ENCODE measurements at places on chromosomes 2 and 18. TPM values are rescaled to one million over a fixed set of nuclear protein-coding genes. Genes with fewer than 3 reads are reported as not detected.

GRCh38 chr2:147033044-147033443, 811.8 kb upstream of the ACVR2A start:
- DNase-seq: no peak

- DNase-seq: no peak
Measured at GRCh38 chr2:162126111-162126519, 25.9 kb downstream of the GCG start.

GRCh38 chr18:31977270-31977872, 34.4 kb upstream of the TRAPPC8 start:
- peak; percentile 75 for DNase-seq

The SERPINB11 gene
- not detected for total RNA-seq

- DNase-seq: peak; percentile 39
Measured at GRCh38 chr2:237154082-237154638, 68.5 kb downstream of the COPS8 start.

DNA sequence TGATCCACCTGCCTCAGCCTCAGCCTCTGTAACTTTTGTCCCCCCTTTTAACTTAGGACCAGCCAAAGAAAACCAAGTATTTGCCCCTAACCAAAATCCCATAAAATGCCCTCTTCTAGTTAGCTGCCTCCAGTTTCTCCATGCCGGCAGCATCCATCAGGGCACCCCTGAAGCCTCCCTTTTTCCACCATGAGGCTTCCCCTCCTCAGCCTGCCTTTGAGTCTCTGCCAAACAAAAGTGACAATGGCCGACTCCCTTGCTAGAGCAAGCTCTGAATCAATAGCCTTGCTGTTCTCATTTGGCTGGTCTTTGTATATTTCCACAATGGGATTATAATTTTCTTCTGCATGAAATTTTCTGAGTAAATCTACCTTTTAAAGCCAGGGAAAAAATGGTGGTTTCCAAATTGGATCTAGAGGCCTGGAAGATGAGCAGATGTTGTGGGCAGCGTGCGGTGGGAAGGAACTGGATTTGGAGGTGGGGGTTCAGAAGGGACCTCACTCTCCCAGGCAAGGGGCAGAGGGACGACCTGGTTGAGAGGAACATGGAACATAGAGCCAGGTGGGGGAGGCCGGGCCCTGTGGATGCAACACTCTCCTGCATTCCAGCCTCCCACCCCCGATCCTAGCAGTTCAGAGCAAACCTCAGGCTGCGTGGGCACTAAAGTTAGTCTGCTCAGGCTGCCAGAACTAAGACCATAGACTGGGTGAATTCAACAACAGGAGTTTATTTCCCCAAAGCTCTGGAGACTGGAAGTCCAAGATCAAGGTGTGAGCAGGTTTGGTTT, 80.6 kb downstream of the HS6ST1 start:
- DNase-seq: no peak

DNA sequence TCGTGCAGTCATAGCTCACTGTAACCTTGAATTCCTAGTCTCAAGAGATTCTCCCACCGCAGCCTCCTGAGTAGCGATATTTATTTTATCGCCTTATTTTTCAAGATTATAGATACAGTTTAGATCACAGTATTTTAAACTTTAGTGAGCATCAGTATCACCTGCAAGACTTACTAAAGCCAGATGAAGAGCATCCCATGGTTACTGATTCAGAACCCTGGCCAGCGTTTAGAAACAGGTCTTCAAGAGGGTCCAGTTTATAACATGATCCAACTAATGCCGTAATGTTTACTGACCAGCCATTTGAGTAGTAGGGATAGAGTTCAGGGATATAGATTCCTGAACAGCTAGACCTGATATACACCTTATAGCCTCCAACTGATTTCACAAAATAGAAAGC, 146.1 kb downstream of the DCC start:
- DNase-seq: no peak

- peak; percentile 27 for DNase-seq
Measured at GRCh38 chr2:179701524-179702110, 159.8 kb downstream of the ZNF385B start.

DNA sequence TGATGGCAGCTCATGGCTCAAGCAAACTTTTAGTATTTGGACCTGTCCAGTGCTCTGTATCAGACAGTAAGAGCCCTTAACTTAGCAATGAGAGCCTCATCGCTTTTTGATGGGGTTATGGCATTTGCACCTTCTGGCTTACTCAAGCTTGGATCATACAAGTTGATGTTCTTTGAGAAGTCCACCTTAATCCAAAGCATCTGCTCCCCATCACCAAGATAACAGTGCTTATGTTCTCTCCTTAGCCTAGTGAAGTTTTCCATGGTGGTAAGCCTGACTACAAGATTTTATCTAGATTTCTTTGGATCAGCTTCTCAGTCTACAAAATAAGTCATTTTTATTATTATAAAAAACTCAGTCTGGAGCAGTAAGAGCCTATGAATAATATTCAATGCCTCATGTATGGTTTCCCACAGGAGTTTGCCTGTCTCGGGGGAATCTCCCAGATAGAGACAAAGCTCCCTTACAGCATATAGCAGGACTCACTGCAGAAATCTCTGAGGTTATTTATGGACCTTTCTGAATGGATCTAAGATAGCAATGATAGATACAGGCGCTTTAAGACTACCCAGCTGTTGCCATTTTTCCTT, 472.2 kb upstream of the LINC00305 start:
- DNase-seq: no peak

The ACMSD gene
- total RNA-seq: not detected

The ING5 gene
- 18.7 TPM for total RNA-seq

The GPR39 gene
- total RNA-seq: 0.59 TPM

DNA sequence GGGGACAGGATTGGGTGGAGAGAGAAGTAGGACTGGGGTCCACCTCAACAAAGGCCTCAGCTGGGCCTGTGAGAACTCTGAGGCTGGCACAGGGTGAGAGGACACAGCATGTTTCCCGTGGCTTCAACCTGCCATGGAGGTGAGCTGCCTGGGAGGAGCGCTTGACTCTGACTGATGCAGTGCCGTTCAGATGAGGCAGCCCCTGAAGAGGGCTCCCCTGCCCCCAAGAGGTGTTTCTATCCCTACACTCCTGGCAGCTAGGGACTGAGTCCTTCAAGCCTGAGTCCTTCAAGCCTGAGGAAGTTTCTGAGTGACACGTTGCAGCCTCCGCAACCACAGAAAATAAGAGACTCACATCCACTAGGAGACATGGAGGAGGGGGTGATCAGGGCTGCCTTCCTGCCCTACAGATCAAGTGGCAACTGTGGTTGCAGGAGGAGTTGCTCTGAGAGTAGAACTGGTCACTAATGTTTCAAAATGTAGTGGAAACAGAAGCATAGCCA, 49.6 kb upstream of the TMEM177 start:
- no peak for DNase-seq

The MTCL1 gene
- 66.9 TPM for total RNA-seq

DNA sequence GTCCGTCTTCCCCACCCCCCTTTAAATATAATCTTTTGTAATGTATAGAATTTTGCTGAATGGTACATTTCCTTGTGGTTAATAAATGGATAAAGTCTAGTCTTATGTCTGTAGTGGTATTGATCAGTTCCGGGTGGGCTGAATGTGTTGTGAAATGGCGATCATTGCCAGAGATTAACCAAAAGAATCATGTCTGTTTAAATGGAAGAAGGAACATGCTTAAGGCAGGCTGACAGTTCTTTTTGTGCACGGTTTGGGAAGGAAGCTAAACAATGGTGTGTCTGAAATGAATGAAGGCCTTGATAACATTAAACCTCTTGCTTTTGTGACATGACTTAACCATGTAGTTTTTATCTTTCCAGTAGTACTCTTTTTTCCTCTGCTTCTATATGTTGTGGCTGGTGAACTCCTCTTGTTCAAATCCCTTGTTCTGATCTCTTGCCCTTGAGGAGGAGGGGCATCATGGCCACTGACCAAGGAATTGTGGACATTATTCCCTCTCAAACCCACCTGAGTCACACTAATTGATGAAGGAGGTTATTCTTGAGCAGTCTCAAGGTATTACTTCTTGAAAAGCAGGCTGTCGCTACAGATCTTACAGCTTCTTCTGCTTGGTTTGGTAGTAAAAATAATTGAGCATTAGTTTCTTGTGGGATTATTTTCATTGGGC, 1.7 kb downstream of the ACVR2A start:
- no peak for DNase-seq

The KHK gene
- total RNA-seq: 0.24 TPM

The KDM3A gene
- total RNA-seq: 26.1 TPM

The RAMP1 gene
- total RNA-seq: 19.5 TPM

DNA sequence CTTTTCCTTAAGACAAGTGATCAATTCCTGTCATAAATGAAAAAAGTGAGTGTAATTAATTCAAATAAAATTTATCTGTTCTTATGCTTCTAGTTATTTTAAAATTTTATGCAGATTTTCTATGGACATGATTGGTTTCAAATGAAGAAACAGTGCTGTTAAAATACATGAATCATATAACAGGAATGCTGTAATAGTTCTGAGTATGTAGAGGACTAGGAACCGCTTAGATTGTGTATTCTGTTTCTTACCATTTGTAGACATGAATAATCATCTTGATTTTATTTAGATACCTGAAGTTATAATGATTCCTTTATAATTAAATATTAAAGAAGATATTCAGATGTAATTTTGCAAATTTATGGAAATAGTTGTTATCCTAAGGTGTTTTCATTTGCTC, 3.5 kb downstream of the ACTR2 start:
- peak; percentile 18 for DNase-seq

GRCh38 chr2:938181-939005, 12.3 kb upstream of the SNTG2 start:
- DNase-seq: no peak

DNA sequence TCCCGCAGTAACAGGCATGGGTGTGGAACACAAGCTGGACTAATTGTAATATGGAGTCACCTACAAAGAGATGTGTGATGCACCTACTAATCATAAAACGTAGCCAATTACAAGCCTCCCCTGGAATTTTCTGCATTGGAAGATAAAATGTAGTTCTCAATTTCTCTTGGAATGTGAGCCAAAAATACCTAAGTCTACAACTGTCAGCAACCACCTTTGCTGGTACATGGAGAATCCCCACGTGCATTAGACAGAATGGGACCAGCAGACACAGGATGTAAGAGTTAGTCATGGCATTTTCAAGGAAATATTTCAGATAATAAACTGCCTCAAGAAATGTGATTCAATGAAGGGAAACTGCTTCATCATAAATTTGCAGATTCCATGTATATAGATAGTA, 85.6 kb upstream of the DCC start:
- DNase-seq: no peak

- peak; percentile 63 for DNase-seq
Measured at GRCh38 chr18:36889321-36889720, 60.4 kb downstream of the KIAA1328 start.

GRCh38 chr2:229425598-229425997, 154.5 kb upstream of the PID1 start:
- DNase-seq: no peak

The DSG1 gene
- not detected for total RNA-seq

The RAX gene
- not detected for total RNA-seq

- no peak for DNase-seq
Measured at GRCh38 chr2:157856187-157856515, 20.0 kb downstream of the ACVR1 start.

GRCh38 chr2:77566131-77566530, 44.0 kb upstream of the LRRTM4 start:
- DNase-seq: no peak

The SLC4A1AP gene
- total RNA-seq: 41.2 TPM

GRCh38 chr2:234438305-234438977, 58.4 kb downstream of the ARL4C start:
- no peak for DNase-seq

DNA sequence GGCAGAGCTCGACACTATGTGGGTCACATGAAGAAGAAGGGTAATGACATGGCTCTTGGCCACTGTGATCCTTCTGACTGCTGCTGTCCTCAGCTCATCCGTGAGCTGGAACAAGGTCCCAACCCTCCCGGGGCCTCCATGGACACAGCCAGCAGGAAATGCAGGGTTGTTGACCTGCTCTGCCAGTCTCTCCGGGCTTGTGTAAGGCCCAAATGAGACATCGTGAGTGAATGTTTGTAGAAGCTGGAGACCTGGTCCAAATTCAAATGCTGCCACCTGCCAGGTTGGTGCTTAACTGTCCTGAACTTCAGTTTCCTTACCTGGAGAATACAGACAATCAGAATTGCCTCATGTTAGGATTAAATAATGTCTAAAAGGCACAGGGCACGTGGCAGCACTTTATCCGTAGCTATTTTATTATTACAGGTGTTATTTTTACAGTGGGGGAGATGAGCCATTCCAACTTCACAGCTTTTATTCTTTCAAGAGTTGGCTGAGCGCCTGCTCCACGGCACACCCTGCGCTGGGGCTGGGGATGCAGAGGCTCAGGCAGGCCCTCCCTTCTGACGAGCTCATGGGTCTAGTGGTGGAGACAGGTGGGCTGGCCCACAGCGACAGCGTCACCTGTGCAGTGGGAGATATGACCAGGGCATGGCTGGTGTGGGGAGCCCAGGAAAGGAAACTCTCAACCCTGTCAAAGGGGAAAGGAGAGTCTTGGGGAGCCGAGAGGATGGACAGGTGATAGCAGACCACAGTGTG, 15.1 kb downstream of the ARHGEF4 start:
- DNase-seq: no peak

- DNase-seq: peak; percentile 3
Measured at GRCh38 chr2:134021830-134022524, 231.9 kb upstream of the MGAT5 start.

DNA sequence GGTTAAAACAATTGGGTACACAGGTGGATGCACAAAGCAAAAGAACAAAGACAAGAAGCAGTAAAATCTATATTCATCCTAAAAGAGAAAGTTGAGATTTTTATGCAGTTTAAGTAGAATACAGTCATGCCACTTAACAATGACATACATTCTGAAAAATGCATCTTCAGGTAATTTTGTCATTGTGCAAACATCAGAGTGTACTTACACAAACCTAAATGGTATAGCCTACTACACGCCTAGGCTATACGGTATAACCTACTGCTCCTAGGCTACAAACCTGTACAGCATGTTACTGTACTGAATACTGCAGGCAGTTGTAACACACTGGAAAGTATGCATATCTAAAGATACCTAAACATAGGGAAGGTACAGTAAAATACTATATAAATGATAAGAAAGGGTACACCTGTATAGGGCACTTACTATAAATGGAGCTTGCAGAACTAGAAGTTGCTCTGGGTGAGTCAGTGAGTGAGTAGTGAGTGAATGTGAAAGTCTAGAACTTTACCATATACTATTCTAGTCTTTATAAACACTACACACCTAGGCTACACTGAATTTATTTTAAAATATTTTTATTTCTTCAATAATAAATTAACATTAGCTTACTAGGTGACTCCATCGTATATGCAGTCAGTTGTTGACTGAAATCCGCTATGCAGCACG, 132.9 kb downstream of the BARD1 start:
- DNase-seq: no peak

DNA sequence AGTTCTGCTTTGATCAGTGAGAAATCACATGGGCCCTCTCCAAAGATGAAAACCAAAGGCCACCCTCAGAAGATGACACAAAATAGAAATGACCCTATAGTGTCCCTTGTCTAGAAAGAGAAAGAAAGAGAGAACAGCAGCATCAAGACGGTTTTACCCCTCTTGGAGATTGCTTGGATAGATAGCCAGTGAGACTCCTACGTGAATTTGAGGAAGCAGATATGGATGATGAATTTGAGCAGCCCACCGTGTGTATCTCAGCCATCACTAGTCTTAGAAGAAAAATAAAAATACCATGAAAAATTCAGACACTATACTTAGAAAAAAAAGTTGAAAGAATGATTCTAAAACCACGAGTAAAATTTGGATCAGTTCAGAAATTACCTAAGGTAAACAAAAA, 329.1 kb upstream of the CNTNAP5 start:
- DNase-seq: no peak

GRCh38 chr2:185583058-185583816, 155.4 kb upstream of the FSIP2 start:
- peak; percentile 62 for DNase-seq

The ASB1 gene
- 55.5 TPM for total RNA-seq

- peak; percentile 43 for DNase-seq
Measured at GRCh38 chr18:7452331-7452730, 114.8 kb upstream of the PTPRM start.

The DPP10 gene
- not detected for total RNA-seq

Data from myocyte (in vitro differentiated cells).